Mesendoderm (in vitro differentiated cells): ENCODE measurements at places on chromosomes 2 and 18.

DNA sequence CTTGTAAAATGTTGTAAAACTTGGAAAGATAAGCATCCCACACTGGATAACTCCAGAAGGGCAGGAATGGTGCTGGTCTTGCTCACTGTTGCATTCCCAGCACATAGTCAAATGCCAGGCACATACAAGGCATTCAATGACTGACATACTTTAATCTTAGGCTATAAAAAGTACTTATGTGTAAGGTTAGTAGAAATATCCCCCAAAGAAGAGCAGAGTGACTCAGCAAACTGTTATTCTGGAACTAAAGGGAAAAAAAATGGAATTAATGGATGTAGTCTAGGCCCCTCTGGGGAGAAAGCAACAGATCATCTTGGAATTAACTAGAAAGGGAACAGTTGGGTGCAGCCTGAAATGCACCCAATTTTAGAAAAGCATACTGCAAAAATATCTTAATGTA is 9.0 kb downstream of the ZBTB14 start:
- DNase-seq: no peak

- DNase-seq: no peak
These were observed 84.1 kb downstream of the LDLRAD4 start for GRCh38 chr18:13302457-13303225.

DNA sequence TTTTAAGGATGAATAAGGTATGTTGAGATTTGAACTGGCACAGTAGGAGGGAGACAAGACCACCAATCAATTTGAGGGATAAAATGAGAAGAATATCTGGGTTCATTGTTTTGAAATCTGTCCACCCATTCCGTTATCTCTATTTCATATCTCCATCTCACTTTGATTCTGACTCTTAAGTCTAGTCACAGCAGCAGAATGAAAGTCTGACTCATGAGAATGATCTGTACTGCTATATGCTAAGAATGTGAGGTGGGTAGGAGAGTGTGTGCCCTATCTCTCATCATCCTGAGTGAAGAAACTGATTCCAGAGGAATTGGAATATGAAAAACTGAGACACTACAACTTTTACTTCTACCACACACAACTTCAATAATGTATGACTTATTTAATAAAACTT is 1994.5 kb upstream of the PIK3C3 start:
- DNase-seq: peak; percentile 5

GRCh38 chr2:197145471-197146056 is 165.0 kb downstream of the ANKRD44 start:
- DNase-seq: no peak

DNA sequence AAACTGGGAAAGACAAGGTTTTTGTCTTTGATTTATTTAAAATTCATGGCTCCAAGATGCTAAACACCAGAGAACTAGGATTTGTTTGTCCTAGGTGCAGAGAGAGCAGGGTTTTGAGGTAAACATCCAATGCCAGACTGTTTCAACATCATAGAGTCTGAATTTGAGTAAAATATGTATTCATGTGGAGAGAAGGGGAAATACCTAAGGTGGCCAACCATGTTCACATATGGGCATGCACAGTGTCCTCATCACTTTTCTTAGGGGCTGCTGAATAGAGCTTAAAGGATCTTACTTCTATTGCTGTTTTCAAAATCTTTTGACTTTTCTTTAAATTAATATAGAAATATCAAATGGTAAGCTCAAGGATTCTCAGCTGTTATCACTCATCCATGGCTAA is 287.0 kb upstream of the CCDC68 start:
- DNase-seq: no peak

DNA sequence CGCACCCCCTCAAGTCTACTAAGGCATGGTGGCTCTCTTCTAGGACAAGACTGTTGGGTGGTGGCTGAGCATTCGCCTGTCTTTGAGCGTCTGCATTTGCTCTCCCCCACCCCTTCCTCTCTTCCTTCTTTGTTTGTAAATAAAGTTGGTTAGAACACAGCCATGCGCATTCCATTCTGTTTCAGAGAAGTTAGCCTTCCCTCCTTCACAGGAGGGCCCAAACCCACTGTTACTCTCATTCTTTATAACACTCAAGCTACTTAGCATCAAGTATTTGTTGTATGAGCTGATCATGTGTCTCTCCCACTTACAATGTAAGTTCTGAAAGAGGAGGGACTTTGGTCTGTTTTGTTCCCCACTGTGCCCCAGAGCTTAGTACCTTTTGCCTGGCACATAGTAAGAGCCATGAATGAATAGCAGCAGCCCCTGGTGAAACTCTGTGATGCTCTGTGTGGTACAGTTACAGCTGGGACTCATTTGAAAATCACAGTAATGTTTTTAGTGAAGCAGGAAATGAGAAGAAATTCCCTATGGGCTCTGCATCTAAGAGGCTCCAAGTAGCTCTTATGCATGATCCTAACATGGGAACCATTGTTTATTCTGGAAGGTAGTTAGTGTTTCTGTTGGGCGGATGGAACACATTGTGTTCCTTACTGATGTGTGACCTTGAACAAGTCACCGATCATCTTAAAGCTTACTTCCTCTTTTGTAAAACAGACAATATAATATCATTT is 7.7 kb downstream of the MGAT5 start:
- peak; percentile 71 for DNase-seq

DNA sequence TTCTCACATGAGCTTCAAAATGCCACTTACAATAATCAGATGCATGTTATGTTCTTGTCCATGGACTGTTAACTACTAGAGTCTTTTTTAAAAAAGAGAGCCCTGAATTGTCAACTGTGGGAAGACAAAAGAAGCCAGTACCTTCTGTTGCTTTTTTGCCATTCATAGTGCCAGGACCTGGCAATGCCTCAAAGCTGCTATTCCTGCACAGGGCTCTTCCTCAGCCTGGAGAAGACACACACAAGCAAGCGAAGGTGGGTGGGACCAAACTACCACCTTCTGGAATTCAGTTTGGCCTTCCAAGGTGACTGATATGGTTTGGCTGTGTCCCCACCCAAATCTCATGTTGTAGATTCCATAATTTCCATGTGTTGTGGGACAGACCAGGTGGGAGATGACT is 160.6 kb downstream of the AFF3 start:
- no peak for DNase-seq

DNA sequence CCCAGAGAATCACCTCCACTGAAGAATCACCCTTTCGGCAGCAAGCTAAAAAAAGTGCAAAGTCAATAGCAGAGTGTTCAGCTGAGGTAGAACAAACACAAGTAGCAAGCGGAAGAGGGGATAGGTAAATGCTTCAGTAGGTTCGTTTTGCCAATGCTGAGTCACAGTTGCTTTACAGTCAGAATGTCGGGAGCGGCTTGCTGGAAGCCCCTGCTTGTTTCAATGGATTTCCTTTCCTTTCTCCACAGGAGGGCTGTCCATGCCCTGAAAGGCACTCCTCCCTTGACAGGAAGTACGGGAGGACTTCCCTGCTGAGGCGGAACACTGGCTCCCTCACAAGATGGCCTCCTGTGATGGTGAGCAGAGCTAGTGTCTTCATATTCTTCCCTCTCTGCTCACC is 146.2 kb upstream of the LYPD1 start:
- DNase-seq: peak; percentile 55

- no peak for DNase-seq
These were observed 94.1 kb upstream of the MC4R start for GRCh38 chr18:60466677-60467076.

- no peak for DNase-seq
These were observed 6.5 kb downstream of the NAGK start for GRCh38 chr2:71074893-71075395.

GRCh38 chr2:178491612-178492011 is 11.4 kb downstream of the PLEKHA3 start:
- DNase-seq: no peak

- peak; percentile 70 for DNase-seq
These were observed 3.9 kb downstream of the NRP2 start for GRCh38 chr2:205686056-205686782.

GRCh38 chr2:74584088-74584645 is 29.6 kb downstream of the DOK1 start:
- DNase-seq: no peak

DNA sequence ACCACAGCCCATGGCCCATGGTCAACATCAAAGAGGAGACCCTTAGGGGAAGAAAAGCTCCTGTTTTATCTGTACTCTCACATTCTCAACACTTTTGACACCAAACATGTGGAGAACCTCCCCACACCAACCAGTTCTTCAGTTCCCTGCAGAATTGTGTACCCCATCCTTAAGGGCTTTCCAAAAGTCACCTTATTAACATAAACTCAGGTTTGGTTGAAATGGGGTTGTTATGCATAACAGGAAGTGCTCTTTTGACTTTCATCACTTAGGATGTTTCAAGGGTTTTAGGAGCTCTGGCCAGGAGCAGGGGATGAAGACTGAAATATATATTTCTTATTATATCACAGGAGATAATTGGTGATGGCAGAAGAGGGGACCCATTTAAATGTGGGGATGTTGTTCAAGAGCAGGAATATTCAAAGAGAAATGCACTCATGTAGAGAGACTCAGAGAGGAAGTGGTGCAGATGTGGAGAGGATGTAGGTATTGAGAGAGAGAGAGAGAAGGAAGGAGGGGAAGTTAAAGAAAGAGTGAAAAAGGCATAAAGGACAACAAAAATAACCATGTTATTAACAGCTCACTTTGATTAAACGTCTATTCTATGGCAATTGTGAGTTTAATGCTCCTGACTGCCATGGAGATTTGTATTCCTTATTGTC is 35.2 kb downstream of the SP140L start:
- DNase-seq: no peak

GRCh38 chr2:188798159-188798558 is 176.0 kb upstream of the COL3A1 start:
- DNase-seq: no peak

DNA sequence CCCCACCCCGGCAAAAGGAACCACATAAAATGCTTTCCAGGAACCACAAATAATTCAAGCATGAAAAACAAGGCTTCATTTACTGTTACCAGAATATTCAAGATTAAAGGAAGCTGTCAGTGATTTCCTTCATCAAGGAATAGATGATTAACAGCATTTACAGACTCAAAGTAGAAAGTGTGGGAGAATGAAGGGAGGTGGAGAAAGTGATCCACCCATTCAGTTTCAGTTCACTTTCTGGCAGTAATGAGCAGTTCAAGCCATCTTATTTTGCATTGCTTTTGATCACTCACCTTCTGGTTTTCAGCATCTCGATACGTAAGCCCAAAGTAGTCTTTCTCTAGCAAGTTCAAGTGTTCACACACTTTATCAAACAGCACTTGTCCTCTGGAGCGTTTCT is 99.0 kb downstream of the EPB41L3 start:
- DNase-seq: no peak

- DNase-seq: no peak
These were observed 96.1 kb downstream of the NRP2 start for GRCh38 chr2:205778356-205778755.

DNA sequence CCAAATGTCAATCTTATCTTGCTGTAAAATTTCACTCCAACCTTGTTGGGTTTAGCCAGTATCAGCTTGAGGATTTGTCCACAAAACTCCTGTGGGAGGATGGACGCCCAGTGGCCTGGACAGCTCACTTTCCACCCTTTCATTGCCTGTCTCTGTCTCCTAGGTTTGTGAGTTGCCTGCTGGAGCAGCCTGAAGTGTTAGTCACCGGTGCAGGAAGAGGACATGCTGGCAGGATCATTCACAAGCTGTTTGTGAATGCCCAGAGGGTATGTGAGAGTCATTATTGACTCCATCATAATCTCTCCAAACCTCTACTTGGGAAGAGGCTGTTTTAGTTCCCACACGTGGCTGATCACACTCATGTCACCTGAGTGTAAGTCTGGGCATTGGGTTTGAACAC is 112.3 kb downstream of the RAB3GAP1 start:
- DNase-seq: peak; percentile 66

DNA sequence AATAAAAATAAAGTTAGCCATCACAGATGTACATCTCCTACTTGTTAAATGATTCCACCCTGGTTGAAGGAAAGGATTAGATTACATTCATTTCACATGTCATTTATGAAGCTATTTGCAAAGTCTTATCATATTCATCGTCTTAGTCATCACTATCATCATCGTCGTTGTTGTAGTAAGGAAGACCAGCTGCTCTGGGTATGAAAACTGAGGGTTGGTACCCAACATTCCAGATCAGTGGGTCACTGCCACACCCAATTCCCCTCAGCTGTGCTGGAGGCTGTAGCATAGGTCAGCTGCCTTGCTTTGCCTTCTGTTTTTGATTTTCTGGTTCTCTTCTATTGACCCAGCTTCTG is 20.9 kb upstream of the CCBE1 start:
- DNase-seq: no peak

DNA sequence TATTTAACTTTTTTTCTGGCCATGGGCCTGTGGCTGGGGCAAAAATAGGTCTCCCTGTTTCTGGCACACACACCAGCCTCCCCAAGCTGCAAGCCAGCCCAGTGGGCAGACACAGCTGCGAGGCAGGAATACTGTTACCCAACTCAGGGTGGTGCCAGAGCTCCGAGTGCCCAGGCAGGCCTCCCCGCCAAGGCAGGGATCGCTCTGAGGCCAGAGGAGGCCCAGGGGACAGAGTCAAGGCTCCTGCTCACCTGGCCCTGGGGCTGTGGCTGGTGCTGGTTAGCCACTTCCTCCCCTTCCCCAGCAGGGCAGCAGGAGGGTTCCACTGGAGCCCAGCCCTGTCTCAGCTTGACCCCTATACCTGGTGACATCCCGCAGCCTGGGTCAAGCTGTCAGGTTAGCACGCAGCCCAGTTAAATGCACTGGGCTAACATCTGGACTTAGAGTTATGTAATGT is 67.1 kb upstream of the EPAS1 start:
- DNase-seq: peak; percentile 43

GRCh38 chr2:179455824-179456223 is 191.2 kb upstream of the SESTD1 start:
- DNase-seq: no peak

DNA sequence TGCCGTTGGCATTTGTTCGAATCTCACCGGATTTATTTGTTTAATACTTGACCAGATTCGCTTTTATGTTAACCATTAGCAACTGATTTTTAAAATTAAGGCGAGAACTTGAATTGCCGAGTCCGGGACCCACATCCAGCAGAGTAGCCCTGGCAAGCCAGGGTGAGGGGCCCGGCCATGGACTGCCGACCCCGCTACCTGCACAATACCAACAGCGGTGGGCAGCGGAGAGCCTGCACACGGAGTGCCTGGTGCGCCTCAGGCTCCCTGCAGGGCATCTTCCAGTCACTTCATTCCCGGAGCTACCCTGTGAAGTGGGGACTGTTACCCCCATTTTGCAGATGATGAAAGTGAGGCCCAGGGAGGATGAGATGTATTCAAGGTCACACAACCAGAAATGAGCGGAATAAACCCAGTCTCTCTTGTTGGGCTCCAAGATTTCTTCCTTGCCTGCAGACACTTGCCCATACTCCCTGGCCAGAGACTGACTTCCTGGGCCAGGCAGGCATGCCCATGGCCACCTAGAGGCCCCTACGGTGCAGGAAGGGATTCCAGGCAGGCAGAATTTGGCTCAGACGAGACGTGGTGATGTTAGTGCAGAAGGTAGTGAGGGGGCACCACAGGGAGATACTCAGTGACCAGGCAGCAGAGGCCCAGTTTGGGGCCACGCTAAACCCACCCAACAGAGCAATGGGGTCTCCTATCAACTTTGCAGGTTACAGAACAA is 2.9 kb downstream of the FBLN7 start:
- no peak for DNase-seq

GRCh38 chr2:109066917-109067597 is 61.9 kb upstream of the SH3RF3 start:
- DNase-seq: peak; percentile 46
